ENCODE measurements at places on chromosomes 1 and 21.

GRCh38 chr21:43716376-43717165, 2.4 kb upstream of the PDXK start:
- DNase-seq, result no peak

GRCh38 chr21:42153046-42153686, 65.8 kb upstream of the ABCG1 start:
- no peak for DNase-seq

DNA sequence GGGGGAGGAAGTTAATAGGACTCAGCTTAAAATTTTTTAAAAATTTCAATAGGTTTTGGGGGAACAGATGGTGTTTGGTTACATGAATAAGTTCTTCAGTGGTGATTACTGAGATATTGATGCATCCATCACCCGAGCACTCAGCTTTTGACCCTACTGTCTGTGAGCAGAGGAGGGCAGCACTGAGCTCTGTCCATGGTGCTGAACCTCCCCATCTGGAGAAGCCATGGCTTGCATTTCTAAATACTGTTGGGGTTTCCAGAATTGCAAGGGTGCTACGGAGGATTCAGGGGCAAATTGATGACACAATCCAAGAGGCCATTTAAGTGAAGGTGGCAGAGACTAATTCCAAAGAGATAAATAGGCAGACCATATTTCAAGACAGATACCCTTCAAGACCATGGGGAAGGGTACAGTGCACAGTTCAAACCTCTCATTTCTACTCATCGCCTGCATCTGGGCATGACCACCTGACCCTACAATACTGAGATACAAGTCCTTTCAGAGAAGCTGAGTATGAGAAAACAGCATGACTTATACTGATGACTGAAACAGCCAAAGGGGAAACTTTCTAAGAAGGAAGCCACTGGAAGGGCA, 17.2 kb downstream of the SYT2 start:
- peak; percentile 59 for DNase-seq

- no peak for DNase-seq
Observed at GRCh38 chr1:48007047-48007446, 9.9 kb upstream of the TRABD2B start.

- DNase-seq, result no peak
Observed at GRCh38 chr1:175612286-175612685, 131.1 kb downstream of the TNR start.

DNA sequence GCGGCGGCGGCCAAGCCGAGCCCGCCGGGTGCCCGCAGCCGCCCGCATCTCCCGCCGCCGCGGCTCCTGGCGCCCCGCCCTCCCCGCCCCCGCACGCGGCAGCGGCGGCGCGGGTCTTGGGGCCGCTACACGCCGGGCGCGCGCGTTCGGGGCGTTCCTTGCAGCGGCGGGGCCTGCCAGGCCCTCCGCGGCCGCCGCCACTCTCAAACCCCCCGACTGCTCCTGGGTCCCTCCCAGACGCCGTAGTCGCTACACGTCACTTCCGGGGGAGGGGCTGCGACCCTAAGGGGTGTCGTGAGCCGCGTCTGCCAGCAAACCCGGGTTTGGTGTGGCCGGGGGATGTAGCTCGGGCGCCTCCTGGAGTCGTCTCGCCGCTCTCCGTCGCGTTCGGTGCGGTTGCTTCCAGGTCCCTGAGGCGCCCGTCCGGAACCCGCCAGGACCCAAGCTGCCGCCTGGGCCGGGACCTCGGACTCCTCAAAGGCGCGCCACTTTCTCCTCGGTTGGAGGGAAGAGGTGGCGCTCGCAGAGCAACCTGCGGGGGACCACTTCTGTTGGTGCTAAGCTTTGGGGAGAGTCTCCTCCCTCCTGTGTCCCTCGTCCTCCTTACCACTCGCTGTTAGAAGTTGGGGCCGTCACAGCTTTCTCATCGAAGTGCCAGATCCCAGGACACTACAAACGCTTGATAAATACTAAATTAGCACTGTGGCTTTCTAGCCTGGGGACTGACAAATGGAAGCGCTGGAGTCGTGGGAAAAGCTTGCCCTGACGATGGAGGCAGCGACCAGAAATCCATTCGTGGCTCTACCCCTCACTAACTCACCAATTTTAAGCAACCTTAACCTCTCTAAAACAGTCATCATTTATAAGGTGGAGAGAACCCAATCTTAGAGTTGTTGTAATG, at the start of gene ELK4:
Gene ELK4, minus strand, starts transcription at position 244 of the 901 bp plus-strand sequence. CDS start 8,129 bp downstream, outside the sequence.
- peak; percentile 99 for DNase-seq

DNA sequence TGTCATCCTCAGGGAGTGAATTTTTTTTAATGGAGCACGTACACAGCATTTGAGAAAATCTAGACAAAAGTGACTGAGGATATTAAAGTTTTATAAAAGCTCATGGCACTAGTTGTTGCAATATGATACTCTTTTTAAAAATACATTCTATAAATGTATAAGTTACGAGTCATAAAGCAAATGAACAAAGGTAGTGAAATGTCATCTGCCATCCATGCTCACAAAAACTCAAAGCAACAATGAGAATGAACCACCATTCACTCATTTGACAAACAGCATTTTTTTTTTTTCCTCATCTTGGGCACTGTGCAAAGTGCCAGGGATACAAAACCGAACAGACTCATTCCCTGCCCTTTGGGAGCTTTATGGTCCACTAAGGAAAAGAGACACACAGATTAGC, 38.7 kb downstream of the GPR137B start:
- DNase-seq, result no peak

GRCh38 chr1:13507075-13507474, 6.7 kb downstream of the LRRC38 start:
- DNase-seq, result no peak

DNA sequence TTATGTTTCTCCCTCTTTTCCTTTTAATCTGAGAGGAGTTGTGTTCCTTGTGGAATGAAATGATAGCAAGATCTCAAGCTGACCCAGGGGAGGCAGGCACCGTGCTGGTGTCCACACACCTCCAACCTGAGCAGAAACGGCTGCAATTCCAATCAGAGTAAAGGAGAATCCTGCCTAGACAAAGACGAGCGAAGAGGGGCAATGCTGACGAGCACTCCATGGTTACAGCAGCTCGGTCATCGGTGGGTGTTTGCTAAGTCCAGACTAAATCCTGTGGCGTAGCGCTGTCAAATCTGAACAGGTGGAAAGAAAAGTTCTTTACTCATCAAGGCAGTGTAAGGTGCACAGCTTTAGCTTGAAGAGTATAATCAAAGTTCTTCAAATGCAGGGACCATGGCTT, 74.8 kb downstream of the PLD5 start:
- peak; percentile 62 for DNase-seq

GRCh38 chr21:20999659-21000058, 1.4 kb downstream of the NCAM2 start:
- DNase-seq, result peak; percentile 91

- DNase-seq, result no peak
Observed at GRCh38 chr1:107547363-107548155, 406.7 kb downstream of the NTNG1 start.

DNA sequence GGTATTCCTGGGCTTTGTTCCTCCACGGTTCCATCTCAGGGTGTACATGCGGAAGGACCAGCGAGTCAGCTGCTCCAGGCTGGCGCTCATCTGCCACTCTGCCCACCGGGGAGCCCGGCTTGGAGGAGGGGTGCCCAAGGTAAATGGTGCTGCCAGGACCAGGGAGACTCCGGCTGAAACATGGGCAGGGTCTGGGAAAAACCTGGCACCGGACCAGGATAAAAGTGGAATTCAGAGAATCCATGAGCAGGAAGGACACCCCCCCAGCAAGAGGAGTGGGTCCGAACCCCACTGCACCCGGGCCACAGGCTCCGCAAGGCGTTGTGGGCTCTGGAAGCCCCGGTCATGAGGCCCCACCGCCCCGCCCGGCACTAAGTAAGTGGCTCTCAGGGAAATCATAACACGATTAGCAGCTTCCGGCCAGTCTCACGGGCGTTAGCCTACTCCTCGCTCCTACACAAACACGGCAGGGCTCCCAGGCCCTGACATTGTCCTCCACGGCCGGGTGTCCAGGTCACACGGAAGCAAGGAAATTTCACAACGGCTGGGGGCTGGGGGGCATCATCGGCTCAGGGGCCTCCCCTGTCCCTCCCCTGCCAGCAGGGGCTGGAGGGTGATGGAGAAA, 21.1 kb downstream of the MEGF6 start:
- DNase-seq, result no peak

- DNase-seq, result no peak
Observed at GRCh38 chr1:232430467-232430866, 199.5 kb downstream of the SIPA1L2 start.

DNA sequence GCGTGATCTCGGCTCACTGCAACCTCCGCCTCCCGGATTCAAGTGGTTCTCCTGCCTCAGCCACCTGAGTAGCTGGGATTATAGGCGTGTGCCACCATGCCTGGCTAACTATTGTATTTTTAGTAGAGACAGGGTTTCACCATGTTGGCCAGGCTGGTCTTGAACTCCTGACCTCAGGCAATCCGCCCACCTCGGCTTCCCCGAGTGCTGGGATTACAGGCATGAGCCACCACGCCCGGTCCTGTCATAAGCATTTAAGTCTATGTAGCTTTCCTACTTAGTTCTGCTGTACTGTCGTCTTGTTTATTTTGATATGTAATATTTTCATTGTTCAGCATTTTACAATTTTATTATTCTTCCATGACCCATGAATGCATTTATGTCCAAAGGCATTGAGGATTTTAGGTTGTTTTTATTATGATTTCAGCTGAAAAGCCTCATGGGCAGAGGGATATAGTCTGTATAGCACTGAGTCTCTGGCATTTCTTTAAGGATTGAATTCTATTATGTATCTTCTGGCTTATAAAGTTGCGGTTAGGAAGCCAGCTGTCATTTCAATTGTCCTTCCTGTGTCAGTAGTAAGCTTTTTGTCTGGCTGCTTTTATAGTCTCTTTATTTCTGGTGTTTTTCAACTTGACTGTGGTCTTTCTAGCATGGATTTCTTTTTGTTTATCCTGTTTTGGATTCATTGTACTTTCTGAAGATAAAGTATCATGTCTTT, 9.2 kb downstream of the AGPAT3 start:
- DNase-seq, result no peak

- DNase-seq, result peak; percentile 79
Observed at GRCh38 chr1:245682638-245683628, 528.1 kb downstream of the KIF26B start.

GRCh38 chr1:42439940-42440339, 15.9 kb downstream of the ZMYND12 start:
- no peak for DNase-seq

- no peak for DNase-seq
Observed at GRCh38 chr21:41975391-41976272, 21.8 kb upstream of the C2CD2 start.

DNA sequence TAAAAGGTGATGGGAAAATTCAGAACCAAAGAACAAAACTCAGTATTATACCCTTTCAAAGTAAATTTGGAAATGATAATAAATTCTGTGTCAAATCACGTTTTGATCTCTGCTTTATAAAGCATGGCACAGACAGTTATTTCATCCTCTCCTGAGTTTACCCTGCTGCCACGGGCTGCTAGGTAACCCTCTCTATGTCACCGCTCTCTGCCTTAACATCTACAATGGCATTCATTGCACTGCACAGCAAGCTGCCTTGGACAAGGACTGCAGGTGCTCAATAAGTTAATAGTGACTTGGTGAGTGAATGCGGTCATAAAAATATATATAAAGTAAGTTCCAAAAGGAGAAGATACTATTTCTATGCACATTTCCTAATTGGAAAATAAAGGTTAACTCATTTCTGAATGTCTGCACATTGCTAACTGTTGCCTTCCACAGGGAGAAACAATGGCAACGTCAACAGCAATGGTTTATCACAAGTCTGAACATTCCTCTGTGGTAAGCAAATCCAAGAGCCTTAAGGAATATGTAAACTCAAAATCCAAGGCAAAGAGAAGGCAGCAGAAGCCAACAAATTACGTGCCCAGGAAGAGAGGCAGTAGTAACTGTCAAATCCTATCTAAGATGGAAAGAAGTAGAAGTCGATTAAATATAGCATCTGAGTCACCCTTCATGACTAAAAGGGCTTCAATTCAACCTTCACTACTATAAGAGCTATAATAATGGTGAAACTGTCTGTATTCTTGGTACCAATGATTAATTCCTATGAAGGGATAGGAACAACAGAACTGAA, 19.4 kb downstream of the FYB2 start:
- DNase-seq, result no peak

GRCh38 chr1:246032031-246032551, 475.0 kb downstream of the SMYD3 start:
- peak; percentile 52 for DNase-seq

DNA sequence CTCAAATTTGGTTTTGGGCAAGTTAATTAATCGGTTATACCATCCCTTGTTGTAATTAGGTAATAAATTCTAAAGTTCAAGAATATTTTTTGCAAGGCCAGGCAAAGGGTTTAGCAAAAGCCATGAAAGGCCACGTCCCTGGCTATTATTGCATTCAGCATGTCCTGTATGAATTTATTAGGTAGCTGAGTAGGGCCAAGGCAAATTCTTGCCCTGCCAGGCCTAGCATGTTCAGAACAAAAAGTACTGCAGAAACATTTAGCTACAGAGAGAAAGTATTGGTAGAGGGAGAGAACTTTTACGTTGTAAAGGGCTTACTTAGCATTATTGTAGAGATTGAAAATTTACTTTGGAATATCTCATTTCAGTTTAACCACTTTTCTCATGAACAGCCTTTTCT, 94.4 kb downstream of the PATJ start:
- no peak for DNase-seq

GRCh38 chr1:110557481-110557880, 38.5 kb upstream of the KCNA10 start:
- DNase-seq, result no peak

DNA sequence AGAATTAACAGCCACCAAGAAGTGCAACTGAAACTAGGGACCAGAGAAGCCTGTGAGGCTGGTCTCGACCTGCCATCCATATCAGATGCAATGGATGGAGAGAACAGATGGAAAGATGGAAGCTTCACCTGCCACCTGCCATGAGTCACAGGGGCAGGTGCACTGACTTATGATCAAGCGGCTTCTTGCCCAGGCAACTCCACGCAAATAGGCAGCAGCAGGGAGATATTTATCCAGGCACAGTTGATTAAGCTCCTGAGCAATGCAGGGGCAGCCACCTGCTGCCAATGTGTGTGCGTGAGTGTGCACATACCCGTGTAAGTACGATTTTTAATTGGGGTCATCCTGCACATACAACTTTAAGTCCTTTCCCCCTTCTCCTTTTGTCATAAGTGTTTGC, 174.2 kb downstream of the PTPRU start:
- no peak for DNase-seq

- DNase-seq, result no peak
Observed at GRCh38 chr21:29029524-29029923, 5.1 kb downstream of the USP16 start.

GRCh38 chr1:9291914-9292360, 757 bp upstream of the SPSB1 start:
- peak; percentile 50 for DNase-seq

GRCh38 chr1:39016604-39017171, 9.5 kb upstream of the NDUFS5 start:
- no peak for DNase-seq
